SK-N-SH (cell line): ENCODE measurements at places on chromosomes 1 and 21.

GRCh38 chr21:38619992-38620479 is 121.8 kb upstream of the ERG start:
- H3K36me3 ChIP-seq, result no peaks in the 10 kb centered on the region
- no peak overlapping the region for H3K4me3 ChIP-seq
- H3K27ac ChIP-seq, result no peak overlapping the region
- no peaks in the 10 kb centered on the region for H3K27me3 ChIP-seq
- H3K4me1 ChIP-seq, result no peaks in the 10 kb centered on the region

GRCh38 chr1:235873045-235873444 is 6.3 kb upstream of the LYST start:
- H3K27ac ChIP-seq, result no peak overlapping the region
- H3K36me3 ChIP-seq, result no peaks in the 10 kb centered on the region
- no peak for DNase-seq
- no peak overlapping the region for H3K4me3 ChIP-seq

GRCh38 chr1:158563853-158564252 is 6.5 kb downstream of the OR6P1 start:
- no peaks in the 10 kb centered on the region for H3K36me3 ChIP-seq
- no peak overlapping the region for H3K4me3 ChIP-seq
- no peaks in the 10 kb centered on the region; the same call in 1 of the 2 replicates for H3K27me3 ChIP-seq
- no peaks in the 10 kb centered on the region for H3K4me1 ChIP-seq
- no peak overlapping the region for H3K27ac ChIP-seq

DNA sequence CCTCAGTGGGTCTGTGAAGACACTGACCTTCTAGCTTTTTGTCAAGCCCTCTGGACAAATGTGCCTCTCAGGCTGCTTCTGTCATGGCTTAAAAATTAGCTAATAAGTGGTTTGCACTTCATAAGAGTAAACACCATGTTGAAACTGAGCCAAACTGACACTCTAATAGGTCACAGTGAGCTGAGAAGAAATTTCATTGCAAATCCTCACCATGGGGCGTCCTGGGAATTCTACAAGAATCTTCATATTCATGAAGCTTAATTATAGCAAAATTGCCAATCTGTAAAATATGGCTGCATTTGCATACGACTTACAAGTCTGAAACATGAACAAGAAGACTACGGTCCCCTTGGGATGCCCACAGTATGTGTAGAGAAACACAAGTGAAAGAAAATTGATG is 188.6 kb downstream of the DSCAM start:
- H3K27me3 ChIP-seq, result no peaks in the 10 kb centered on the region
- no peaks in the 10 kb centered on the region; the same call in 1 of the 2 replicates for H3K4me1 ChIP-seq
- H3K27ac ChIP-seq, result no peak overlapping the region

- no peak for DNase-seq
- H3K4me3 ChIP-seq, result no peak overlapping the region
- peaks cover 3% of the 10 kb centered on the region; the same call in 1 of the 2 replicates for H3K4me1 ChIP-seq
- H3K27ac ChIP-seq, result no peak overlapping the region
- H3K27me3 ChIP-seq, result no peaks in the 10 kb centered on the region
- H3K36me3 ChIP-seq, result no peaks in the 10 kb centered on the region
Measured at GRCh38 chr1:195946500-195946899, 661.7 kb downstream of the KCNT2 start.

GRCh38 chr21:33008333-33009051 is 17.2 kb upstream of the OLIG2 start:
- no peaks in the 10 kb centered on the region for H3K36me3 ChIP-seq
- no peak for DNase-seq
- no peak overlapping the region for H3K27ac ChIP-seq
- no peak overlapping the region for H3K4me3 ChIP-seq
- no peaks in the 10 kb centered on the region for H3K4me1 ChIP-seq

DNA sequence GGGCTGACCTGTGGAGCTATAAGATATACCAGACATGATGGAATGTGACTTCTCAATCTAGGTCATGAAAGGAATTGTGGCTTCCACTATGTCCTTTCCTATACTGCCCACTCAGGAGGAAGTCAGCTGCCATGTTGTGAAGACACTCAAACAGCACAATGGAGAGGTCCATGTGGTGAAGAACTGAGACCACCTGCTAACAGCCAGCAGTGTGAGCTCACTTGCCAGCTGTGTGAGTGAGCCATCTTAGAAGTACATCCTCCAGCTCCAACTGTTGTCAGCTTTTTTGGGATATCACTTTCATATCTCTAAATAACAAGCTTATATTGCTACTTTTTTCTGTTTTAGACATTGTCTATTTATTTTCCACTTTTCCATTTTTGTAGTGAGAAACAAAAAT is 29.7 kb downstream of the OLFML3 start:
- no peak overlapping the region for H3K27ac ChIP-seq
- no peak for DNase-seq
- H3K4me3 ChIP-seq, result no peak overlapping the region
